ENCODE measurements at places on chromosomes 16 and 17.

DNA sequence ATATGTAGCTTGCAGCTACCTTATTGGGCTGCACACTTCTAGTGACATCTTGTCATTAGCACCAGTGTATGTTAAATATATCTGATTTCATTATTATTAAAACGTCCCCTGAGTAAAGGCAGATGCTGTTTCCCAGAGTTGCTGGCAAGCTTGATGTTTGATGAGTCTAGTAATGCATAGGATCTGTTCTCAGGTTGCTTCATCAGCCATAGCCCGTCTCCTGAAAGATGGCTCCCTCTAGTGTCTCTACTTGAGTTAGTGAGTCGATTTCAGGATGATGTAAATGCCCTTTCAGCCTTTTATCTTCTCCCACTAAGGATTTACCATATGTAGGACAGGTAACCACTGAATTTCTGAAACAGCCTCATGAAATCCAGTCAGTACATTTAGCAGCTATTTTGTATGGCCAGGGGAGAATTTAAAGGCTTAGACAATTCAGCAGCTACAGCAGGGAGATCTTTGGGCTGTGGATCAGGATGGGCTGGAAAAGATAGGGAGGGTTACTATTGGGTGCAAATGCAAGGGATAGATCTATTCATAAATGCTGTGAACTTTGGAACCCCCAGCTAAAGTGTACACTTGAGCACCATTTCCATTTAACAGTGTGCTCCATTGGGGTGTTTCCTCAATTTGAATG is 376.3 kb downstream of the CNTNAP4 start:
- DNase-seq = peak; percentile 47

GRCh38 chr17:35373534-35373983 is at the start of gene SLFN11:
TSS of gene SLFN11 (minus strand) at chr17:35373621. CDS start at chr17:35363807, 9,814 bp downstream.
- peak; percentile 72 for DNase-seq

GRCh38 chr17:77534137-77534536 is 393.4 kb downstream of the SEC14L1 start:
- DNase-seq = no peak

DNA sequence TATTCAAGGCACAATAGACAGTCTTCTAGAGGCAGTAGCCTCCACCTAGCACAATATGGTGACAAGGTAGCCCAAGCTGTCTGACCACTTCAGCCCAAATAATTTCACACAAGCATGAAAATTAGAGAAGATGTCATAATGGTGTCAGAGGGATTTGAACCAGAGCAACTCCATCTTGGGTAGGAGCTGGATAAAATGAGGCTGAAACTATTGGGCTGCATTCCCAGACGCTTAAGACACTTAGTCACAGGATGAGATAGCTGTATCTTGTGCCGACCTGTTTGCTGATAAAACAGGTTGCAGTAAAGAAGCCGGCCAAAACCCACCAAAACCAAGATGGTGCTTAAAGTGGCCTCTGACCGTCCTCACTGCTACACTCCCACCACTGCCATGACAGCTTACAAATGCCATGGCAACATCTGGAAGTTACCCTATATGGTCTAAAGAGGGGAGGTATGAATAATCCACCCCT is 192.6 kb downstream of the CPPED1 start:
- no peak for DNase-seq

- DNase-seq = peak; percentile 67
Measured at GRCh38 chr17:80652756-80653330, 108.2 kb downstream of the RPTOR start.

DNA sequence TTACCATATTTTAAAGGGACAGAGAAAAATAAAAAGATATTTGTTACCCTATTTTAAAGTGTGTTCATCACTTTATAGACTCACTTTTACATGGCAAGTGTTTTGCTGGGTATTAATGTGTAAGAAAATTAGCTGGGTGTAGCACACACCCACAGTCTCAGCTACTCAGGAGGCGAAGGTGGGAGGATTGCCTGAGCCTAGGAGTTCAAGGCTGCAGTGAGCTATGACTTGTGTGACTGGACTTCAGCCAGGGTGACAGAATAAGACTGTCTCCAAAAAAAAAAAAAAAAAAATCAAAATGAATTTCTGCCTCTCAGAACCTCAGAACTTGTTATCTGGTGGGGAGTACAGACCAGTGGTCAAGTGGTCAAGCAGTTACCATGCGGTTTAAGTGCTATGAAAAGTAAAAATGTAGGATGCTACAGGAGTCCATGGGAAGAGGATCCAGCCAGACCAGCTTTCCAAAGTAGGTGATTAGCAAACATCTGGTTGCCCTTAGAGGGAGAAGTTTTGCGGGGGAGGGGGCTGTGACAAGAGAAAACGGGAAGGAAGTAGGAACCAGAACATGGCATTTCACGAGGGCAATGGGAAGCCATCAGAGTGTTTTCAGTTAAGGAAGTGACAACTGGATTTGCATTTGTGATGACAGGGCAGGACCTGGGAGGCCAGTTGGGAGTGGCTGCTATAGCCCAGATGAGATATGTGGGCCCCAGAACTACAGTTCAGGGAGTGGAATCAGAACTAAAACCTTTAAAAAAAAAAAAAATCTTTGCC is 13.9 kb downstream of the CNEP1R1 start:
- DNase-seq = no peak

GRCh38 chr17:36657763-36658490 is 56.5 kb downstream of the MRM1 start:
- no peak for DNase-seq

- DNase-seq = no peak
Measured at GRCh38 chr16:8764525-8765250, 32.8 kb downstream of the TMEM186 start.

DNA sequence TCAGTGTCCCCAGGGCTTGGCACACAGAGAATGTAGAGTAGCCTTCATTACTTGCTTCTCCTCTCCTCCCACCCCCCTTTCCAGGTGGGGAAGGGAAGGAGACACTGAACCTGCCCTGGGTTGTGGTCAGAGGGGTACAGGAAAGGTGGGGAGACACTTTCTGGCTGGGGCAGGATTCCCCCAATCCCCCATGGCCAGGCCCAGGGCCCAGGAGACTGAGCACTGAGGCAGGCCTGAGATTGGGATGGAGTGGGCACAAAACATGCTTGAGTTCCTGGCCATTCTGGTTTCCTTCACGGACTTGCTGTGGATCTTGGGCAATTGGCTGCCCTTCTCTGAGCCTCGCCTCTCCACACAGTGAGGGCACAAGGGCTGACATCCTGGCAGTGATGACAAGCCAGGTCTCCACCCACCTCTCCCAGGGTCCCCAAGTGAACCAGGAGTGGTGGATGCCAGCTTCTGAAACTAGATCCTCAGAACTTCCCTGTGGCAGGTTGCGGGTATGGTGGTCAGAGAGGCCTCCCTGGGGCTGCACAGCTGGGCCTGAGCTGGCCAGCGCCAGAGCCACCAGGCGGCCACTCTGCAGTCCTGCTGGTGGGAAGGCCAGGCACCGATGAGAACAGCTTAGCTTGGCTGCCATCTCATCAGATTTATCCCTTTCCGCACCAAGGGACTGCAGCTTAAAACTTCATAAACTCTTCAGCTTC is 9.3 kb downstream of the ZNF629 start:
- no peak for DNase-seq

DNA sequence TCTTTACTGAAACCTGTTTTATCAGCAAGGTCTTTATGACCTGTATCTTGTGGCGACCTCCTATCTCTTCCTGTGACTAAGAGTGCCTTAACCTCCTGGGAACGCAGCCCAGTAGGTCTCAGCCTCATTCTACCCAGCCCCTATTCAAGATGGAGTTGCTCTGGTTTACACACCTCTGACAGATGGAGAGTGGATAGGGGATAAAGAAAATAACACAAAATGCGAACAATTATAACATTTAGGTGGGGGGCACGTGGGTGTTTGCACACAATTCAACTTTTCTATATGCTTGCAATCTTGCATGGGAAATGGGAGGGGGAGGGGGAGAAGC is 83.3 kb downstream of the RMI2 start:
- no peak for DNase-seq

- DNase-seq = peak; percentile 92
Measured at GRCh38 chr16:24635900-24636610, 93.4 kb upstream of the TNRC6A start.

- peak; percentile 27 for DNase-seq
Measured at GRCh38 chr17:37239690-37240334, 136.0 kb upstream of the C17orf78 start.

GRCh38 chr16:53356478-53357207 is 77.6 kb upstream of the RBL2 start:
- DNase-seq = no peak

GRCh38 chr17:49574323-49574781 is 1.3 kb upstream of the NXPH3 start:
- no peak for DNase-seq

DNA sequence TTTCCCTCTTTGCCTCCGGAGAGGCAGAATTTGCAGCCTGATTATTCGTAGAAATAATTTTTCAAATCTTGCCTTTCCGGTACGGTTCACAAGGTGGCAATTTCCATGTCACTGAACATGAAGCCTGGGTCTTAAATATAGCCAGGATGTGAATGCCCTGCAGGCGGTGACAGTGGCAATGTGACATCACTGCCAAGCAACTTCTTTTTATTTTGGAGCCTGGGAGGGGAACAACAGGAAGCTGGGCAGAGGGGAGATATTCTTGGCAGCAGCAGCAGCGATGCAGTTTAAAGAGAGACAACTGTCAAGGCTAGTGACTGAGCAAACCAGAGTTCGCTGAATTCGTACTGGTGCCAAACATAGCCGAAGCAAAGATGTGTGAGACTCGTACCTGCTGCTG is 171.1 kb downstream of the SNX29 start:
- peak; percentile 38 for DNase-seq

- DNase-seq = peak; percentile 99
Measured at GRCh38 chr17:41060052-41060604, at the start of gene KRTAP2-3. TSS of gene KRTAP2-3 (minus strand) at chr17:41060114. CDS start at chr17:41060050, 64 bp downstream.
